ENCODE measurements at places on chromosomes 3 and 15.

DNA sequence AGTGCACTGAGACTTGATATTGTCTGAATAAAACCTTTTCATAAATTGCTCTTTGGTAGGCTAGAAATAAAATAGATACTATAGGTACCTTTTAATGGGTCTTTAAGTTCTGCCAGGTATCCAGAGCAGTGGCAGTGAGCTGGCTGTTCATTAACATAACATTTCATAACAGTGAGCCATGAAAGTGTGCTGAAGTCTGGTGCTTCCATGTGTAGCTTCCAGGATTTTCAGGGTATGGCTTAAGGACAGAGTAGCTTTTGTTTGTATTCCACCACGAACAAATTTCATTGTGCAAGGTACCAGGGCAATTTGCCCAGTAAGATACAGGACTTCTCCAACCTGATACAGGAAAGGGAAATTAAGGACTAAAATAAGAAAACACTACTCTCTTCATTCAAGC, 124.7 kb upstream of the NANOGP8 start:
- DNase-seq, result no peak

- no peak for DNase-seq
Observed at GRCh38 chr3:71402911-71403310, 180.6 kb downstream of the FOXP1 start.

DNA sequence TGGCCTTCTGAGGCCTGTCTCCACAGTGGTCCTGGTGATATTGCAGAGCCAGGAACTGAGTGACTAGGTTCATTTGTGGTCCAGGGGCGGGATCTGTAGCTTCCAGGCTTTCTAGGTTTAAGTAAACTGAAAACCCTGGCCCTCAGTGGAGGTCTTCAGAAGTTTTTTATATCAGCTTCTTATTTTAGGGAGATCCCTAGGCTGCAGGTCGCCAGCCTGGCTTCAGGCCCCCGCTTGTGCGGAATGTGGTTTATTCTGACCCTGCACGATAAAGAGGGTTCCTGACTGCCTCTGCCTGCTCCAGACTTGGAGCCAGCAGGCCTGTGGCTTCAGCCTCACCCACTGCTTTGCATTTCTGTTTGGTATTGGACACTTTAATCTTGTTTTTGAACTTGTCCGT, 133.9 kb upstream of the PLXNA1 start:
- DNase-seq, result no peak

DNA sequence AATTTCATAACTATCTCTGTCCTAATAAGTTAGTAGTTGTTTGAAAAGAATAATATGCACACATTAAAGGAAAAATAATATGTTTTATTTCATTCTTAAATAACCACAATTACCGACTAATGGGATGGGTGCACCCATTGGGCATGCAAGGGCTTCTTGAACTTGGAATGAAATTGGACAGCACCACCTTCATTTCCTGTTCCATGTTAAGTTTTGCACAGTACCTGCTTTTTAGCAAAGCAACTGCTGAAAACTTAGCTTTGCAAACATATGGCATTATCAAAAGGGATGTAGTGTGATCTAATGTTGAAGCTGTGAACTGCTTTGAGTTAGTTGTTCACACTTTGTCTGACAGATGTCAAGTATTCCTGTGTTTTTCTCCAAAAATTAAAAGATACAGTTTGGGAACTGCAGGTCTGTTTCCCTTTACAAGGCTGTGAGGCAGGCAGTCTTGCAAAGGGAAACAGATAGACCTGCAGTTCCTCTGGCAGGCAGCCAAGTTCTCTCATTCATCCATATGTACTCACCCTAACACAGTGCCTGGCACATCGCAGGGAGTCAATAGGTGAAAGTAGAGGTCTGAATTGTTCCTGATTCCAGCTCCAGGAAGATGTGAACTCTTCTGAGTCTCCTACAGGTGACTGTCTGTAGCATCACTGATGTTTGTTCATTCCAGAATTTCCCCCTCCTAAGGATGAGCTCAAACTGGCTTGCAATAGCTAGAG, 64.3 kb upstream of the GOLGA8B start:
- DNase-seq, result no peak

DNA sequence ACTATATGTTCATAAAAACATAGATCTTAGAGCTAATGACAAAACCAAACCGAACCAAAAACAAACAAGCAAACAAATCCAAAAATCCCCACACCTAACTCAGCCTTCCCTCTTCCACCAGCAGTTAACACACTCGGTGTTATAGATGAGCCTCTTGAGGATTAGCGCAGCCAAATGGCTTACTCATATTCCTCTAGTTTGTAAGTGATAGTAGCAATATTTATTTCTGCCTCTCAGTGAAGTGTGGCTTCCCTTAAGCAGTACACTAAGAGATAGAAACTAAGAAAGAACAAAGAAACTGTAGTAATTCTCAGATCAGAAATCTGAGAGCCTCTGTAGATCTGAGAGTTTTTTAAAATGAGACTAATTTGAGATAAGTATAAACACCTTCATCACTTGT, 2.4 kb upstream of the NCEH1 start:
- DNase-seq, result no peak

GRCh38 chr3:139339219-139339906, 4.5 kb upstream of the MRPS22 start:
- no peak for DNase-seq

GRCh38 chr15:59764775-59765174, 75.7 kb upstream of the BNIP2 start:
- DNase-seq, result no peak

GRCh38 chr3:23253214-23253613, 50.1 kb downstream of the UBE2E2 start:
- DNase-seq, result no peak

DNA sequence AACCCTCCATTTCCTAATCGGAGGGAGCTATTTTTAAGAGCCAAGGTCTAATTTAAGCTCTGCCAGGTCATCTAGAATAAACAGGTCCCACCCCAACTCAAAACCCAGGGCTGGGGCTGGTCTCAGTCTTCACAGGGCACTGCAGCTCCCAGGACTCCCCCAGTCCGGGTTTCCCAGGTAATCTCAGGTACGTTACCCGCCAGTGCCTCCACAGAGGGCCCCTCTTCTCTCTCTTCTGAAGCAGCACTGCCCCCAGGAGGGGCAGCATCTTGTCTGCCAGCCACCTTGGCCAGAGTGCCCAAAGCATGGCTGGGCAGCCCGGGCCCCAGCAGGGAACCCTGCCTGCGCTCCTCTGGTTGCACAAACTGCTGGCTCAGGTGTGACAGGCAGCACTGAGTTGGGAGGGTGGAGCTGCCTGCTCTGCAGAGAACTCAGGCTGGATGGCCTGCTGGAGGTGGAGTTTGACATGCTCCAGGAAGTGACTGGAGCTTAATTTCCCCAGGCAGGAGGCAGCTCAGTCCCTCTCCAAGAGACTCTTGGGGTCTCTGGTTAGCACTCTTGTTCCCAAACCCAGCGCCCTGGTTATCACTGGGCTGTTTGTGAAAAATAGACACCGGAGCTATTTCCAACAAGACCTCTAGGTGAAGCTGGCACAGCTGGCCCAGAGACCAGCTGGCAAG, at the start of gene PLA2G4F:
TSS of gene PLA2G4F (minus strand) at position 394 of the 680 bp plus-strand sequence. CDS start at position 307, 87 bp downstream.
- no peak for DNase-seq

- DNase-seq, result no peak
Observed at GRCh38 chr3:45506084-45506483, 88.5 kb upstream of the LIMD1 start.

- no peak for DNase-seq
Observed at GRCh38 chr3:126179825-126180476, 435 bp downstream of the ALDH1L1 start.

GRCh38 chr15:51117270-51117669, 22.6 kb upstream of the TNFAIP8L3 start:
- peak; percentile 30 for DNase-seq

GRCh38 chr3:3366386-3366785, 186.9 kb upstream of the CRBN start:
- DNase-seq, result no peak

GRCh38 chr3:105787453-105787852, 81.4 kb downstream of the CBLB start:
- DNase-seq, result no peak

DNA sequence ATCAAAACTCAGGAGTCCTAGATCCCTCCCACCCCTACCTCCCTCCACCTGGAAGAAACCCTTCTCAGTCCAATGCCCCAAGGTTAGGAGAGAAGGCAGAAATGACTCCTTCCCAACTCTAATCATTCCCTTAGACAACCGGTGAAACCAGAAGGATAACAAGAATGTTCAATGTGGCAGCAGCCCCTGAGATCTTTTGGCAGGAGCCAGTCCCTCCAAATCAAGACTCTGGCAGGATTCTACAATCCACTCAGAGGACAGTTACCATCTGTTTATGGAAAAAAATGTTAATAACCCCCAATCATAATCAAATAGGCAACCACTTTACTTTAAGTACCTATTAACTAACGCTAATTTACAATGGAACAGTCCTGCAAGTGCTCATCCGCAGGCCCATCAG, 136.5 kb downstream of the NTRK3 start:
- DNase-seq, result no peak

DNA sequence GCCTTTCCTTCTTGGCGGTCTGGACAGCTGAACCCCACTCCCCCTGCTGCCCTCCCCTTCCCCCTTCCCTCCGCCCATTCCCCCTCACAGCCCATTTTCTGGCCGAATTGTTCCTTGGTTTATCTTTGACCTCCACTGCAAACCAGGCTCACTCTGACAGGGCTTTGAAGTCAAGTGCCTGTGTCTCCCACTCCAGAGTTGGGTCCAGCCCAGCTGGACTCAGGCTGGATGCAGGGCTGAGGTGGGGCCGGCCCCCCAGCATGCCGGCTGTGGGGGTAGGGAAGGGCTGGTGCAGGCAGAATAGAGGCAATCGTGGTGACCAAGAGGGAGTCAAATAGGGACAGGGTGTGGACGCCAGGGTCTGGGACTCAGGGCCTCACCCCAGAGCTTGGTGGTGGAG, 57.0 kb upstream of the MRPS22 start:
- DNase-seq, result no peak

DNA sequence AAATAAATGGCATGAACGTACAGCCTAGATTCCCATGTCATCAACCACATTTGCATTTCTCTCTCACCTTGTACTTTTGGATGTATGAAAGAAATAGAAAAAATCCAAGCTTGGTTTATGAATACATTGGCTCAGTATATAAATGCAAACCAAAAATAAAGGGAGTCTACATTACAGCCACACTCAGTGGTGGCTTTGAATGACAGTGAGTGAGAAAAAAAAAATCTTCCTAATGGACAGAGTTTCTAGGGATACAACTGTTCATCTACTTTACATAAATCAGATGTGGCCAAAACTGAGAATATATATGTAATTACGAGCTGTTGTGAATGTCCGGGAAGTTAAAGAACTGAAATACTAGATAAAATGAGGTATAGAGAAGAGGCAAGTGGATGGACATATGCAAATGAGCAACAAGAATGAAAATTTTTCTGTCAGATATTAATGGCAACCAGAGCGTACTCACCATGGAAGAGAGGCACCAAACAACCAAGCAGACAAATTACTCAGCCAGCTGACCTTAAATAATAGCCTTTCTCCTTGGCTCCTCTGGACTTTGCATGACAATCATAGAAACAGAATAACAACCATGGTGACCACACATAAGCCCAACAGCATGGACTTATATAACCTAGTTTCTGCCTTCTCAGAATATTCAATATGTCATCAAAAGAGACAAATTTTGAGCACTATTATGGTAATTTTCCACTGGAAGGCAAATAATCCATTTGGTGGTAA, 1305.8 kb downstream of the OTOL1 start:
- DNase-seq, result no peak

DNA sequence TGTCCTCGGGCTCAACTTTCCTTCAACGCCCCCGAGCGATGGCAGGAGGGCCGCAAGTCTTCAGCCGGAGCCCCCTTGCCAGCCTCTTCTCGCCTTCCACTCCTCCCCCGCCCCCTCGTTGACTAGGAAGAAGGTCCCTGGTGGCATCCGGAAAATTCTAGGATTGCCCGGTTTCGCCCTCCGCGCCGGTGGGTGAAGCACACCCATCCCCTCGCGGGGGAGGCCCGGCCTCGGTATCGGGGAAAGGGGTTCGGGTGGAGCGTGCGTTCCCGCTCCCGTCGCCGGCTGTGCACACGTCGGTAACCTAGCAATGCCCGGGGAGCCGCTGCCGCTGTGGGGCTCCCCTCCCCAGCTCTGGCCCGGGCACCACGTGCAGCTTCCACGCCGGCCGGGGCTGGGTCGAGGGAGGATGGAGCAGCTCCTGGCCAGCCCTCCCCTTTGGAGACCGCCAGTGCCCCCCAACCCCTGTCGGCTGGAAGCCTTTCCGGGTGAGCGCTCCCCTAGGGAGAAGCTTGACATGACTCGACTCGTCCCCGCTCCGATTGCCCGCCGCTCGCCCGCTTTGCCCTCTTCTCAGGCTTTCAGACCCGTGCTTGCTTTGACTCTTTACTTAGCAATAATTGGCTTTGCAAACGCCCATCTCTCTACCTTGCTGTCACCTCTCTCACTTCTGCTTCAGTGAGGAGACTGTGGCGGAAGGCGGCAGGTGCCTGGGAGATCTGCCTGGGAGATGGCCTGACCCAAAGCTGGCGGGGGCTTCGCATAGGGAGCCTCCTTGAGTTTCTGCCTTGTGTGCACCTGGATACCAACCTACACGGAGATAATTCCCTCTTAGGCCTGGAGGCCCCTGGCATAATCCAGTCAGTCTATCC, 1.3 kb downstream of the CACNA1D start:
- no peak for DNase-seq

- peak; percentile 27 for DNase-seq
Observed at GRCh38 chr15:95291898-95292472, 1038.5 kb upstream of the NR2F2 start.

DNA sequence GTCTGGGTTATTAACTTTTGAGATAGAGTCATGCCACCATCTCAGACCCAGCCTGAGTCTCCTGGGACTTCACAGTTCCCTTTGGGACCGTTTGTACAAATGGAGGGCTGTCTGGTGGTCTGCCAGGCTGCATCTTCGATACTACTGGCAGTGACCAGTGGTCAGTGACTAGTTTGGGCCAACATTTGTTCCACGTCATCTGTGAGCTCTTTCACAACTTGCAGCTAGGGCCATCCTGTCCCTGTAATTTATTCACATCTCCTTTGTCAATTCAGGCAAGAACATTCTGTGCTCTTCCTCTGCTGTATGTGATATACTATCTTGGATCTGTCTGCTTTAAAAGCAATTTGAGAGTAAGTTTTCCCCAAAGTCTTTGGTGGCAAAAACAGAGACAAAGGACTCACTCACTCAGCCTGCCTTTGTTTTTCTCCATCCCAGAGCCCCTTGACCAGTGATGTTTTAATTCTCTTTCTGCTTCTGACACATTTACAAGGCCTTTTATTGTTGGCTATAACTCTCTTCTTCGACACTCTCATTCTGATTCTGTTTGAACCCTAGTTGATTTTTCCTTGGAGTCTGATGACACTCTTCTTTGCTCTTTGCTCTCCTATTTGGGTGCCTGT, 353.4 kb downstream of the EPHB1 start:
- DNase-seq, result no peak

- no peak for DNase-seq
Observed at GRCh38 chr3:172029425-172030098, 9.8 kb upstream of the FNDC3B start.

GRCh38 chr15:90160781-90161727, 40.1 kb upstream of the SEMA4B start:
- no peak for DNase-seq

- DNase-seq, result no peak
Observed at GRCh38 chr3:134407239-134407625, 33.0 kb upstream of the AMOTL2 start.

- peak; percentile 85 for DNase-seq
Observed at GRCh38 chr3:71425491-71426071, 157.9 kb downstream of the FOXP1 start.

- peak; percentile 29 for DNase-seq
Observed at GRCh38 chr3:187746442-187747281, 1.4 kb upstream of the BCL6 start.

Data from kidney glomerular epithelial cell (primary cell).